ENCODE measurements at places on chromosomes 4 and X. TPM values are rescaled to one million over a fixed set of nuclear protein-coding genes. Genes with fewer than 3 reads are reported as not detected.
A peak's percentile ranks its signal among the peaks of the same experiment; 100 is the strongest.

DNA sequence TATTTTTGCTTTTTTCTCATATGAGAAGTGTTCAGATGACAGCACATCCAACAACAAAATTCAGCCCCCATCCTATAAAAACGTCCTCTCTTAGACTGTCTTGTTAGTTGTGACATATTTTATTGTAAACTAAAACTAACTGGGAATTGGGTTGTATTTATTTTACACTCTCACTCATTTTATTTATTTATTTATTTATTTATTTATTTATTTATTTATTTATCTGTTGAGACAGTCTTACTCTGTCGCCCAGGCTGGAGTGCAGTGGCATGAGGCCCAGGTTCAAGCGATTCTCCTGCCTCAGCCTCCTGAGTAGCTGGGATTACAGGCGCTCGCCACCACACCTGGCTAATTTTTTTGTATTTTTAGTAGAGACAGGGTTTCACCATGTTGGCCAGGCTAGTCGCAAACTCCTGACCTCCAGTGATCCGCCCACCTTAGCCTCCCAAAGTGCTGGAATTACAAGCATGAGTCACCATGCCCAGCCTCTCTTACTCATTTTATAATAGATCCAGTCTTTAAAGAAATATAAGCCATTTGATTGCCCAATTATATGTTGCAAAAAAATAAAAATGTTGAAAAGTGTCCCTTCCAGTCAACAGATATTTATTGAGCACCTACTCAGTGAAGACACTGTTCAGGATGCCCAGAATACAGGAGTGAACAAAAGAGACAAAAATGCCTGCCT is 44.6 kb downstream of the PALLD start:
- peak; percentile 86 for DNase-seq

GRCh38 chrX:12814420-12814819 is 23.2 kb downstream of the PRPS2 start:
- peak; percentile 49 for DNase-seq

DNA sequence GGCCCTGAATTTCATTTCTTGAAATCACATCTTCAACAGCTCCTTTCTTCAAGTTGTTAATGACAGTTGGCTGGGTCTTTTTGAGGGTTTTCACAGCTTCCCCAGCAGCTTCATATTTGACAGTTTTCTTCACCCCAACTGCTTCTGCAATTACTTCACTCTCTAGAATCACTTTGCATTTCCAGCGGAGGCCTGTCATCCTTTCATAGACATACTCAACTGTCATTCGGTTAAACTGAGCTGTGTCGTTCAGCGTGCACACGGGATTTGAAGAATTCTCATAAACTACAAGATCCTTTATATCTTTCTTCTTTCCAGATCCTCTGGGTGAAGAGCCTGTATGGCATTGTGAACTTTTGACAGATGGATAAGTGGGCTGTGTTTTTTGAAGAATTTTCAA is 15.4 kb downstream of the UBE2A start:
- no peak for DNase-seq

DNA sequence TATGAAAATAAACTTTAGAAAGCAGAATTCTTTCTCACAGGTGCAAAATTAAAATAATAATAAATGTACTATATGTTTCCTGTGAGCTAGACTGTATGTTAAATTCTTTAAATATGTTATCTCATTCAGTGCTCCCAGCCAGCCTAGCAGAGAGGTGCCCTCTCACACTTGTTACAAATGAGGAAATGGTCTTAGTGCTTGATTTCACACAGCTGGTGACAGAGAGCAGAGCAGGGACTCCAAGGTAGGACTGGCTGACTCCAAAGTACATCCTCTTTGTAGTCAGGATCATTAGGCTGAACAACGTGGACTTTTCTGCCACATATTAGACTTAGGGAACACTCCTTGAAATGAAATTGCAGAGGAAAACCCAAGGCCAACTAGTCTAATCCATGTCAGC is 72.0 kb upstream of the HHIP start:
- no peak for DNase-seq

Gene NBDY
- total RNA-seq, result 6.7 TPM

- peak; percentile 62 for DNase-seq
Observed at GRCh38 chrX:133586443-133586842, 171.2 kb upstream of the GPC4 start.

DNA sequence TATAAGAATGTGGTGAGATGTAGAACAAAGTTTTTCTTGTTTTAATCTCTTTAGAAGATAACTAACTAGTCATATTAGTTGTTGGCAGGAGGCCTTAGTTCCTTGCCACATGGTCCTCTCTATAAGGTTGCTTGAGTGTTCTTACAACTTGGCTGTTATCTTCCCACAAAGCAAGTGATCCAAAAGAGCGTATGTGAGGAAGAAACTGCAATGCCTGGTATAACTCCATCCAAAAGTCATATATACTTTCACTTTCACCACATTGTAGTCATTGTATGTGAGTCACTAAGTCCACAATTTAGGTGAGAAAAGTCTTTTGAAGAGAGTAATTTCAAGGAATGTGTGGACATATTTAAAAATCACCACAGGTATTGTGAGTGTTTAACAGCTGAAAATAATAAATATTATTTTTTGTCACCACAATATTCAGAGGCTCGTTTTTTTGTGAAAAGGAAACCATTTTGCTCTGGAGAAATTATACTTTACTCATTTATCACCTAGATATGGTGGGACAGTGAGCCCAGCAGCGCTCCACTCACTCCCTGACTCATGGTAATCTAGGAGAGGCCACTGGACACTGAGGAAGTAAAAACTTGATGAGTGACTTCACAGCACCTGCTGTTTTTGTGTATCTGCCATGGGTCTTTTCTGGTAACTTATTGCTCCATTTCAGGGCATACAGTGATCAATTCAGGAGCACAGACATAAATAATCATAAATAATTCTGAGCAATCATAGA is 369.4 kb upstream of the NDST3 start:
- DNase-seq, result no peak

Gene PAGE1
- 1.1 TPM for total RNA-seq

DNA sequence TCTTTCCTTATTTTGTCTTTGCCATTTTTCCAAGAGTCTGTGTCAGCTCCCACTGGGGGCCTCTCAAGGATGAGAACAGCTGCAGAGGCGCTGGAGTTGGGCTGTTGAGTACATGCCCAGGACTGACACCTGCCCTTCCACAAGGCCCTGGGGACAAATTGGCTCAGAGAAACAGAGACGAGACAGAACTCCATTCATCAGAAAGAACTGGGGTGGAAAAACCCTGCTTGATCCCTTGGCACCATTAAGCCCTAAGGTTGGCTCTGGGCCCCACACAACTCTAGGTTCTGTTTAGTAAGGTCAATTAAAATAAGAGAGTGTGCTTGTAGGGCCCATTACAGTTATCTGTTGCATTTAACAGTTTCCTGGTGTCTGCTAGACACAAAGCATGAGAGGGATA is 63.6 kb downstream of the DCX start:
- no peak for DNase-seq

Gene BEX1
- 726 TPM for total RNA-seq

- DNase-seq, result peak; percentile 73
Observed at GRCh38 chr4:71239365-71239764, 99.5 kb upstream of the SLC4A4 start.

Gene PAK3
- 0.59 TPM for total RNA-seq

DNA sequence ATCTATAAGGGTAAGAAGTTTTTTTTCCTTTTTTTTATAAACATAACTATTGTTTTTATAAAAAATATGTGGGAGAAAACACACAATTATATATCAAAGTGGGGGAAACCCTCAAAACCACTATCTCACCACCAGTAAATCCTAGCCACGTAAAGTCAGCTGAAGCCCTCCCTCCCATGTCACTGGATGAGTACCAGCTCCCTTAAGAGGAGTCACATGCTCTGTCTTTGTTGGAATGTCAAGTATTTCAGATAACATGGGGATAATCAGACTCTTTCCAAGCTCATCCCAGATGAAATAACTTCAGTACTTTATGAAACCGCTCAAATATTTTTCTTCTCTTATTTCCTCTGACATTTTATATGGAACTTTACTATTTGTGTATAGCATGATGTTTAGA is 2.4 kb downstream of the MYOZ2 start:
- no peak for DNase-seq

Gene DUSP21
- total RNA-seq, result not detected

- no peak for DNase-seq
Observed at GRCh38 chrX:16586377-16587112, 63.4 kb upstream of the S100G start.

Gene SMARCA5
- 39.5 TPM for total RNA-seq

Gene DIPK2B
- total RNA-seq, result not detected

Gene GSX2
- not detected for total RNA-seq

DNA sequence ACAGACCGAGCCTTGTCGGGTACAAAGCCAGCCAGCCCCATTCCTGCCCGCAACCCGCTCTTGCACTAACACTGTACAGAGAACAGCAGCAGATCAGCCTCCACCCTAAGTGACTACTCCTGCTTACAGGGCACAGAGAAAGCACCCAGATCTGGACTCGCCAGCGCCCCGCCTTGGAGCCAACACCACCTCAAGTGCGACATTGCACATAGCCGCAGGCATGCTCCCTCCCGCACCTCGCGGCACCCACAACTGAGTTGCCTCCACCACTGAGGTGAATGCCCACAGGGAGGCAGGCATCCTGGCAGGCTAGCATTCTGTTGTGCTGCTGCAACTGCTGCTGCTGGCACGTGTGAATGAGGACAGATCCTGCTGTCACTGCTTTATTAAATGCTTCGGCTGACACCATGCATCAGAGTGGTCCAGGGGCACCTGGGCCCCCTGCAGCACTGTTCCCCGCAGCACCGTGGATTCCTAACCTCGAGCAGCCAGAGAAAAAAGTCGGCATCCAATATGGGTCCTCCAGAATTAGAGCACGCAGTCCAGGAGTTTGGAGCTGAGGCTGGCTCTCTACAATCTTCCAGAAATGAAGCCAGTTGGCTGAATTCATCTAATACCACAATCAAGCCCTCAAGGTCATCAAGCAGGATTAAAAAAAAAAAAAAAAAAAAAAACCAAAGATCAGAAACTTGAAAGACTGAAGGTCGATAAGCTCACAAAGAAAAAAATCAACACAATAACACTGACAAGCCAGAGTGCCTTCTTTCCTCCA is 352.9 kb downstream of the GASK1B start:
- DNase-seq, result no peak

GRCh38 chr4:31054295-31054694 is 334.1 kb downstream of the PCDH7 start:
- no peak for DNase-seq
